PC-3 (cell line): ENCODE measurements at places on chromosomes 12 and 14. TPM values are rescaled to one million over a fixed set of nuclear protein-coding genes. Genes with fewer than 3 reads are reported as not detected.

The IQSEC3 gene
- 0.11 TPM in 1 of 2 replicates, not detected in the other for total RNA-seq

The TMEM132C gene
- total RNA-seq = not detected in 2 replicates

The SAMD15 gene
- 1.2 and 6.2 TPM in 2 replicates for total RNA-seq

The KLRC4 gene
- not detected in 2 replicates for total RNA-seq

The TMEM121 gene
- 27.5 and 33.6 TPM in 2 replicates for total RNA-seq

The NANOG gene
- not detected in 2 replicates for total RNA-seq

The KMT2D gene
- 41.9 and 51.7 TPM in 2 replicates for total RNA-seq

The PTPN6 gene
- total RNA-seq = 22.5 and 28.4 TPM in 2 replicates

The TMEM106C gene
- 114 and 166 TPM in 2 replicates for total RNA-seq

The TCP11L2 gene
- 10.1 and 12.1 TPM in 2 replicates for total RNA-seq

The CLEC2B gene
- total RNA-seq = not detected in 2 replicates

The SCNN1A gene
- total RNA-seq = 2.3 and 2.9 TPM in 2 replicates

The TMBIM4 gene
- 36.3 and 63.2 TPM in 2 replicates for total RNA-seq

The PLEKHD1 gene
- 0.15 and 0.35 TPM in 2 replicates for total RNA-seq

The HOXC5 gene
- 0.26 and 0.29 TPM in 2 replicates for total RNA-seq

The HCAR3 gene
- not detected in 2 replicates for total RNA-seq

The ACYP1 gene
- 22.6 and 23.5 TPM in 2 replicates for total RNA-seq

The GON7 gene
- total RNA-seq = 33.5 and 45.4 TPM in 2 replicates

The SIX6 gene
- not detected in 2 replicates for total RNA-seq

The NTF3 gene
- not detected in 2 replicates for total RNA-seq

The CATSPERB gene
- not detected in 2 replicates for total RNA-seq

The OAS1 gene
- total RNA-seq = 10.1 and 10.2 TPM in 2 replicates

The CMKLR1 gene
- total RNA-seq = not detected in 2 replicates

The GSC gene
- total RNA-seq = not detected in 2 replicates

The MYF5 gene
- not detected in 2 replicates for total RNA-seq

The INF2 gene
- total RNA-seq = 132 and 161 TPM in 2 replicates

The BDKRB1 gene
- total RNA-seq = 0.69 TPM in 1 of 2 replicates, not detected in the other

The CACNA2D4 gene
- total RNA-seq = not detected in 2 replicates

The MIP gene
- not detected in 2 replicates for total RNA-seq

The HRK gene
- total RNA-seq = 0.33 and 0.58 TPM in 2 replicates

The NFKBIA gene
- total RNA-seq = 186 and 226 TPM in 2 replicates

The NRL gene
- total RNA-seq = 1.5 and 1.7 TPM in 2 replicates

The HPD gene
- total RNA-seq = not detected in 2 replicates

The RHOJ gene
- total RNA-seq = not detected in 2 replicates

The SVOP gene
- not detected in 2 replicates for total RNA-seq

The GPR84 gene
- not detected in 2 replicates for total RNA-seq

The PRIMA1 gene
- total RNA-seq = 0.04 TPM in 1 of 2 replicates, not detected in the other

The EEF1AKMT3 gene
- total RNA-seq = 5.4 and 9.3 TPM in 2 replicates

The KRT6B gene
- 7.7 and 8.5 TPM in 2 replicates for total RNA-seq

The GLIPR1L1 gene
- not detected in 2 replicates for total RNA-seq

The EML5 gene
- 0.66 and 0.86 TPM in 2 replicates for total RNA-seq

The FGF23 gene
- not detected in 2 replicates for total RNA-seq

The SSPN gene
- 11.2 and 11.9 TPM in 2 replicates for total RNA-seq

The CD163L1 gene
- total RNA-seq = 0.35 and 0.66 TPM in 2 replicates

The CFAP54 gene
- total RNA-seq = 0.77 and 1.1 TPM in 2 replicates

The GRIP1 gene
- 2.0 and 8.4 TPM in 2 replicates for total RNA-seq

The PELI2 gene
- total RNA-seq = 0.11 and 0.23 TPM in 2 replicates

The DHRS2 gene
- 40.9 and 43.2 TPM in 2 replicates for total RNA-seq

The ADAM21 gene
- total RNA-seq = 0.29 and 0.80 TPM in 2 replicates

The ANG gene
- 4.8 and 6.6 TPM in 2 replicates for total RNA-seq

The PPP1R36 gene
- 0.26 TPM in 1 of 2 replicates, not detected in the other for total RNA-seq

The TAS2R10 gene
- total RNA-seq = 0.44 and 0.58 TPM in 2 replicates

The PLCZ1 gene
- not detected in 2 replicates for total RNA-seq

The EPS8 gene
- total RNA-seq = 37.8 and 47.4 TPM in 2 replicates

The KRT83 gene
- 0.33 and 1.1 TPM in 2 replicates for total RNA-seq
